ENCODE measurements at places on chromosomes 6 and 20. TPM values are rescaled to one million over a fixed set of nuclear protein-coding genes. Genes with fewer than 3 reads are reported as not detected.
A peak's percentile ranks its signal among the peaks of the same experiment; 100 is the strongest.

DNA sequence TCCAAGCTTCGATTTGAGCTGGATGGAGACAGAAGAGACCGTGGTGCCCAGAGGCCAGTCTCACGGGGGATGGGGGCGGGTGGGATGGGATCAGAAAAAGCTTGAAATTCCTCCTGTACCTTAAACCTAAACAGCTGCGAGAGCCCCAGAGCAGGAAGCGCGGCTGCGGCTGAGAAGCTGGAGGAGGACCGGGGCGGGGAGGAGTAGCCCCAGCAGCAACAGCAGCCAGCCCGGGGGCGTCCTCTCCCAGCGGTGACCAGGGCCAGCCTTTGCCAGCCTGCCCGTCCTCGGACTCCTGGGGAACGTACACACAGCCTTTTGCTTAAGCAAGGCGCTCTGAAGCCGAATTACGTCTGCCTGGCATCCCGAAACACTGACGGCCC, 17.4 kb upstream of the PRDM13 start:
- peaks cover 15% of the 10 kb centered on the region for H3K4me1 ChIP-seq
- H3K27ac ChIP-seq = no peak overlapping the region
- H3K4me3 ChIP-seq = peak overlapping the region; percentile 86
- H3K36me3 ChIP-seq = no peaks in the 10 kb centered on the region
- DNase-seq = no peak
- peaks cover 40% of the 10 kb centered on the region for H3K27me3 ChIP-seq

GRCh38 chr6:145643760-145644159, 91.6 kb downstream of the EPM2A start:
- H3K27ac ChIP-seq = no peak overlapping the region
- no peaks in the 10 kb centered on the region for H3K36me3 ChIP-seq
- no peak overlapping the region for H3K4me3 ChIP-seq
- no peak for DNase-seq

DNA sequence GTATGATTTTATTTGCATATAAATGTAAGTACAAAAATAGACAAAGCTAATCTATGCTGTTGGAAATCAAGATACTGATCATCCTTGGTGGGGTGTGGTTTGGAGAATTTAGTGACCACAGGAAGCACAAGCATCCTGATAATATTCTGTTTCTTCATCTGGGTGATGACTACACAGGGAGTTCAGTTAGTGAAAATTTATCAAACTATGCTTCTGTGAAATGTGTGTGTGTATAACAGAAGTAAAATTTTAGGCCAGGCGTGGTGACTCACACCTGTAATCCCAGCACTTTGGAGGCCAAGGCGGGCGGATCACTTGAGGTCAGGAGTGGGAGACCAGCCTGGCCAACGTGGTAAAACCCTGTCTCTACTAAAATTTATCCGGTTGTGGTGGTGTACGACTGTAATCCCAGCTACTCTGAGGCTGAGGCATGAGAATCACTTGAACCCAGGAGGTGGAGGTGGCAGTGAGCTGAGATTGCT, 20.6 kb downstream of the ENPP3 start:
- DNase-seq = peak; percentile 90
- H3K27me3 ChIP-seq = no peaks in the 10 kb centered on the region
- H3K4me1 ChIP-seq = peaks cover 56% of the 10 kb centered on the region
- H3K27ac ChIP-seq = peak overlapping the region; percentile 83
- H3K4me3 ChIP-seq = peak overlapping the region; percentile 61

DNA sequence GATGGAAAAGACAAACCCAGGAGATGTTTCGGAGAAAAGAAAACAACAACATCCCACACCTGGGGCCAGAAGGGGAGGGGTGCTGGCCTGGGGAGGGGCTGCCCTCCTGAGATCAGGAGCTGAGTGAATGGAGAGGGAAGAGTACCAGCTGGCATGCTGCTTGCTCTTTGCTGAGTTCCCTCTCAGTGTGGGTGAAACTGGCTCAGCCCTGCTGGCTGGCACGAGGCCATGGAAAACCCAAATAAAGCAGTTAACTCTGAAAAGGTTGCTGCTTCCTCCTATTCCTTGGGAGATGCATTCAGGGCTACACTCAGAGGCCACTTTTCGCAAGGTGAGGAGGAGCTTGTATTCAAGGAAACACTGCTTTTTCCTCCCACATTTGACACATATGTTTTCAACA, 8.0 kb upstream of the KCNK16 start:
- no peak overlapping the region for H3K27ac ChIP-seq
- H3K4me3 ChIP-seq = no peak overlapping the region
- DNase-seq = no peak
- H3K27me3 ChIP-seq = no peaks in the 10 kb centered on the region
- H3K4me1 ChIP-seq = no peaks in the 10 kb centered on the region

DNA sequence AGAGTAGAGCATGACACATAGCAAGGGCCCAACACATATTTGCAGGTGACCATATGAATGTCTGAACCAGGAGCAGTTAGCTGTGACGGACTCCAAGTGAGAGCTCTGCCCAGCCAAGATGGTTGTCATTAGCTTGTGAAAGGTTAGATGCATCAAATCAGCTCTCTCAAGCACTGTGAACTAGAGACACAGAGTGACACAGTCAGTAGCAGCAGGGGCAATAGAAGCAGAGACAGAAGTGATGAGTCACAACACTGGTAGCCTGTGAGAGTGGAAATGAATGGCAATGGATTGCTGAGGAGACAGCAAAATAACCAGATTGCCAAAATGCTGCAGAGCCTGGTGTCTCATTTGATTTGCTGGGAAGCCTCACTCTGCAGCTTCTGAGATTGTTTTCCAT, 558.9 kb downstream of the PKHD1 start:
- H3K36me3 ChIP-seq = no peaks in the 10 kb centered on the region
- no peaks in the 10 kb centered on the region for H3K4me1 ChIP-seq
- no peak for DNase-seq
- H3K4me3 ChIP-seq = no peak overlapping the region
- no peaks in the 10 kb centered on the region for H3K27me3 ChIP-seq

Gene GUCA1A
- total RNA-seq = not detected

GRCh38 chr6:34792605-34793500, 970 bp downstream of the BLTP3A start:
- peak overlapping the region; percentile 98 for H3K4me3 ChIP-seq
- peaks cover 42% of the 10 kb centered on the region for H3K4me1 ChIP-seq
- H3K36me3 ChIP-seq = no peaks in the 10 kb centered on the region

Gene ABHD16B
- total RNA-seq = not detected

Gene PACRG
- not detected for total RNA-seq

Data from HFFc6 (cell line).